Activated naive CD8-positive, alpha-beta T cell treated with anti-CD3 and anti-CD28 coated beads, Interleukin-2, amount 50 U/mL, for 24 hours (primary cell): ENCODE measurements at places on chromosomes 5 and 9.

GRCh38 chr5:149356391-149356790 is 1.5 kb upstream of the PCYOX1L start:
- no peak for DNase-seq
- H3K4me3 ChIP-seq = peak overlapping the region; percentile 39
- H3K4me1 ChIP-seq = peaks cover 74% of the 10 kb centered on the region
- peaks cover 41% of the 10 kb centered on the region for H3K36me3 ChIP-seq

DNA sequence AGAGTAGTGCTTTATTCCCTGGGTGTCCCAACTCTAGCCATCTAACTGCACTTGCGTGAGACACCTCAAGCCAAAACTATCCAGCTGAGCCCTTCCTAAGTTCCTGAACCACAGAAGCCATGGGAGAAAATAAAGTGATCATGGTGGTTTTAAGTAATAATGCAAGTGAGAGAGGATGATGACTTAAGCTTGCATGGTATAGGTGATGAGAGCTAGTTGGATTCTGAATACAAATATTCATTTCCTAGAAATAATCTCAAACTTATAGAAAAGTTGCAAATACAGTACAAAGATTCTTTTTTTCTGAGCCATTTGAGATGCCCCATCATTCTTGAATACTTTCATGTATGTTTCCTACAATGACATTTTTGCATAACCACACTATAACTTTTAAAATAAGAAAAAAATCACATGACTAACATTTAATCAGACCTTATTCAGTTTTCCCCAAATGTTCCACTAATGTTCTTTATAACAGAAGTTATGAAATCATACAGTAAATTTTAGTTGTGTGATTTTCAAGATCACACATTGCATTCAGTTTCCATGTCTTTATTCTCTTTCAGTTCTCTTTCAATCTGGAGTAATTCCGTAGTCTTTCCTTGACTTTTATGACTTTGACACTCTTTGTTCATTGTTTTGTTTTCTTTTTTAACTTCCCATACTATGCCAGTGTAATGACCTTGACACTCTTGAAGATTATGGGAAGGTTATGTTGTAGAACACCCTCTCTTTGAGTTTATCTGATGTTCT is 5.5 kb upstream of the AK3 start:
- DNase-seq = no peak
- peaks cover 23% of the 10 kb centered on the region for H3K4me1 ChIP-seq
- no peaks in the 10 kb centered on the region for H3K36me3 ChIP-seq
- H3K27ac ChIP-seq = peak overlapping the region; percentile 29
- H3K4me3 ChIP-seq = no peak overlapping the region

DNA sequence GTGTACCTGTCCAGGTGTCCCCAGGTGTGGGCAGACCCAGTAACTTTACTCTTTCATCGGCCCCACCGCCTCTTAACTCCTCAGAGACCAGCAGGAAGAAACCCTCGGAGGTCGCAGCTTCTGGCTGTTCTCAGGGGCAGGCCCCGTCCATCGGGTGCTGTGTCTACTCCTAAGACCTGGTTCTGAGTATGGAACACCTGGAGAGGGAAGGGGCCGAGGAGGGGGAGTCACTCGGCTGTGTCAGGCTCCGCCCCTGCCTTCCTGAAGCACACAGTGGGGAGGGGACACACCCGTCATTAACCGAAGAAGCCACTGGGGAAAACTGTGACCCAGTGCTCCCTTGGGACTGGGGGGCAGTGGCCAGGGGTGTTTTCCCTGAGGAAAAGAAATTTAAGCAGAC is 22.3 kb downstream of the NTNG2 start:
- H3K4me3 ChIP-seq = no peak overlapping the region
- no peak overlapping the region for H3K27ac ChIP-seq
- no peak for DNase-seq
- H3K36me3 ChIP-seq = no peaks in the 10 kb centered on the region
- H3K27me3 ChIP-seq = peaks cover 23% of the 10 kb centered on the region

- DNase-seq = no peak
- no peaks in the 10 kb centered on the region for H3K36me3 ChIP-seq
- H3K27ac ChIP-seq = no peak overlapping the region
- H3K27me3 ChIP-seq = no peaks in the 10 kb centered on the region
- H3K4me3 ChIP-seq = no peak overlapping the region
Observed at GRCh38 chr5:125422342-125422741, 675.9 kb upstream of the ZNF608 start.

- no peak overlapping the region for H3K27ac ChIP-seq
- no peaks in the 10 kb centered on the region for H3K27me3 ChIP-seq
- H3K4me3 ChIP-seq = no peak overlapping the region
- H3K36me3 ChIP-seq = no peaks in the 10 kb centered on the region
Observed at GRCh38 chr9:27506981-27507380, 17.1 kb upstream of the IFNK start.

GRCh38 chr5:174424219-174425053 is 299.9 kb upstream of the MSX2 start:
- DNase-seq = no peak
- H3K4me3 ChIP-seq = no peak overlapping the region
- no peaks in the 10 kb centered on the region for H3K27me3 ChIP-seq
- peaks cover 4% of the 10 kb centered on the region for H3K4me1 ChIP-seq
- no peak overlapping the region for H3K27ac ChIP-seq

DNA sequence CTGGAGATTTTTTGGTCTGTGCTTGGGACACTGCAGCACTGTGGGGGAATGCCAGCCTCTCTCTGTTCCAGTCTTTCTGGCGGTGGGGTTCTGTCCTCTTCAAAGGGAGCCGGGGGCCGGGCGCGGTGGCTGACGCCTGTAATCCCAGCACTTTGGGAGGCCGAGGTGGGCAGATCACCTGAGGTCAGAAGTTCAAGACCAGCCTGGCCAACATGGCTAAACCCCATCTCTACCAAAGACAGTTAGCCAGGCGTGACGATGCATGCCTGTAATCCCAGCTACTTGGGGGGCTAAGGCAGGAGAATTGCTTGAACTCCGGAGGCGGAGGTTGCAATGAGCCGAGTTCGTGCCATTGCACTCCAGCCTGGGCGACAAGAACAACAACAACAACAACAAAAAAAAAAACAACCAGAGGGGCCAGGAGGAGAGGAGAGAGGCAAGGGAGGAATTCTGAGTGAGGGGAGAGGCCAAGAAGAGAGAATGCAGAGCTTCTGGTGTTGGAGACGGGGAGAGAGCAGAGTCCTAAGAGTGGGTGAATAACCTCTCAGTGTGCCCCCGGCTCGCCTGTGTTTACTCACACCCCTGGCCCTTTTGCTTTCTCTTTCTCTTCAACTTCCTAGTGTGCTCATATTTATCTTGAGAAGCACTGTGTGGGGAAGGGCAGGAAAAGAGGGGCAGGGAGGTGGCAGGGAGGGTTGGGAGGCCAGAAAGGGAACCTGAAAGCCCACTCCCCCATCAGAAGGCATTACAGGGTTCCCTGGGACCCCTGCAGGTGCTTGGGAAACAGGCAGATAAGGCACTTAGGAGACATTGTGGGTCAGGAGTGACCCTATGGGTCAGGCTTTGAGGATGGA is 3.2 kb upstream of the SET start:
- H3K27me3 ChIP-seq = no peaks in the 10 kb centered on the region
- H3K4me3 ChIP-seq = peak overlapping the region; percentile 100
- H3K4me1 ChIP-seq = peaks cover 54% of the 10 kb centered on the region
- H3K36me3 ChIP-seq = peaks cover 23% of the 10 kb centered on the region
- peak overlapping the region; percentile 99 for H3K27ac ChIP-seq
- DNase-seq = peak; percentile 39

- peaks cover 28% of the 10 kb centered on the region for H3K4me1 ChIP-seq
- DNase-seq = no peak
- no peaks in the 10 kb centered on the region for H3K27me3 ChIP-seq
- H3K4me3 ChIP-seq = no peak overlapping the region
- H3K36me3 ChIP-seq = peaks cover 1% of the 10 kb centered on the region
Observed at GRCh38 chr9:105344283-105344682, 99.8 kb downstream of the SLC44A1 start.

- H3K27me3 ChIP-seq = no peaks in the 10 kb centered on the region
- no peaks in the 10 kb centered on the region for H3K36me3 ChIP-seq
- no peak for DNase-seq
- peaks cover 53% of the 10 kb centered on the region for H3K4me1 ChIP-seq
- H3K27ac ChIP-seq = peak overlapping the region; percentile 98
Observed at GRCh38 chr9:35813434-35814105, 1.3 kb downstream of the HINT2 start.

DNA sequence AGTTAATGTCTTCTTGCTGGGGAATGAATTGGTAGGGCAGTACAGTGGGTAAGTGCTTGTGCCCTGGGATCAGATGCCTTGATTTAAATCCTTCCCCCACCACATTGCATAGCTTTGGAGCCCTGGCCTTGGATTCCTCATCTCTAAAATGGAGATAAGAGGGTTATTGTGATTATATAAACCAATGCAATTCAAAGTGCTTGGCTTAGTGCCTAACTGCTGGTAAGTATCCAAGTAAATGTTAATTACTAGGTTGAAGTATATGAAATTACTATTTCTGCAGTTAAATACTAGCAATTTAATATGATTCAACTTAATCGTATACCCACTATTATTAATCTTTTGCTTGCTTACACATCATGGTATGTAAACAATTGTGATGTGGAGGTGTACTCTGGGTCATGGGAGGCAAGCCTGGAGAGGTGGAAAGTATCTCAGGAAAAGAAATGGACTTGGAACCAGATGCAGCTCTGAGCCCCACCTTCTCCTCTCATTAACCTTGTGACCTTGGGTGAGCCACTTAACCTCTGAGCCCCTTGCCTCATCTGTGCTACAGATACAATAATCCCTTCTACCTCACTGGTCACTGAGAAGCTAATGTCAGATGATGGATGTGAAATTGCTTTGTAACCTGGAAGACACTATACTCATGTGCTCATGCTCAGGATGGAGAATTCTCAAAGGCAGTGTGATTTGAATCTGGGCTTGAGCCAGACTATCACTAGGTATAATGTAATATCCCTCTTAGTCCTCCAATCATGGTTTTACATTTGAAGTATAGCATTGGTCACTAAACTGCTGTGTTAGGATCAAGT is 23.8 kb downstream of the NEUROG1 start:
- H3K36me3 ChIP-seq = no peaks in the 10 kb centered on the region
- no peak overlapping the region for H3K27ac ChIP-seq
- no peak overlapping the region for H3K4me3 ChIP-seq
- no peak for DNase-seq
- H3K27me3 ChIP-seq = peaks cover 33% of the 10 kb centered on the region

- DNase-seq = no peak
- H3K4me3 ChIP-seq = no peak overlapping the region
- no peaks in the 10 kb centered on the region for H3K27me3 ChIP-seq
- no peaks in the 10 kb centered on the region for H3K36me3 ChIP-seq
- H3K4me1 ChIP-seq = no peaks in the 10 kb centered on the region
Observed at GRCh38 chr5:24272741-24273140, 372.0 kb downstream of the CDH10 start.

GRCh38 chr5:180291234-180291940 is 496 bp downstream of the MAPK9 start:
- H3K27ac ChIP-seq = peak overlapping the region; percentile 74
- H3K4me3 ChIP-seq = peak overlapping the region; percentile 90
- no peaks in the 10 kb centered on the region for H3K27me3 ChIP-seq

GRCh38 chr5:116766470-116766947 is 191.9 kb upstream of the SEMA6A start:
- no peaks in the 10 kb centered on the region for H3K36me3 ChIP-seq
- no peak for DNase-seq
- no peak overlapping the region for H3K4me3 ChIP-seq
- H3K27ac ChIP-seq = no peak overlapping the region
- H3K27me3 ChIP-seq = no peaks in the 10 kb centered on the region

DNA sequence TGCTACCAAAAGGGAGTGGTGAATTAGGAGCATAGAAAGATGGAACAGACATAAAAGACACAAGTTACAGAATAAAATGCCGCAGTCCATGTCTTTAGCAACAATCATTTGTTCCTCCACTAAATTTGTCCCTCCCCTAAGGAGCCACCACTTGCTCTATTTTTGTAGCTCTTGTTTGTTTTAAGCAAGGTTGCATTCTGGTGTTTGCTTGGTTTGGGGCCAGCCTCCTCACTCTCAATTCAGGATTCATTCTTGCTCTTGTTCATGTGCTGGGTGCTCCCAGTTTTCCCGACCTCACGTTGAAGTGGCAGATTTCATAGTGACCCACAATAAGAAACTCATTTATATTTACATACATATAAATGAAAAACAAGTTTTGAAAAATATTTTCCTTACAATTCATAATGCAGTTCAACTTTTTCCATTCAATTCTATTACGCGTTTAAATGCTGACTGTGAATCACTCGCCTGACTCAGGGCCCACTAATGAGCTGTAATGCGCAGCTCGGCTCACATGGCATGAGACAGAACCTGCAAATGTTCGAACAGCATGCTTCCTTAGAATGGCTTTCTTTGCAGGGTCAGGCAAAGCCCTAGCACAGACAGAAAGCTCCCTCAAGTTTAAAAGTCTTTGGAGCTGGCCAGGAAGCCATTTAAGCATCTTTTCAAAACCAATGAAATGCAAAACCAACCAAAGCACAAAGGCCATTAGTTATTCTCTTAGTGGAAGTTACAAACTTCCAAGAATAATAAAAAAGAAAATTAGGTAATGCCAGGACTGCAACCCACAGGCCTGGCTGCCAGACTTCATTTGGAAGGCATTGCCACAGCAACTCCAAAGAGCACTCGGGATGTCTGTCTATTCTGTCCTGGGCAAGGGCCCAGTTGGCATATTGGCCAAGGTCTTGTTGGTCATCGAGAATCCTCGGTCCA is 41.7 kb downstream of the RETREG1 start:
- no peak for DNase-seq
- H3K4me3 ChIP-seq = no peak overlapping the region
- peaks cover 29% of the 10 kb centered on the region for H3K4me1 ChIP-seq
- peaks cover 12% of the 10 kb centered on the region for H3K36me3 ChIP-seq
- no peak overlapping the region for H3K27ac ChIP-seq

GRCh38 chr5:59356813-59357380 is 536.6 kb downstream of the PDE4D start:
- no peak overlapping the region for H3K4me3 ChIP-seq
- H3K27ac ChIP-seq = no peak overlapping the region
- peak; percentile 3 for DNase-seq
- peaks cover 13% of the 10 kb centered on the region for H3K27me3 ChIP-seq
- peaks cover 2% of the 10 kb centered on the region for H3K4me1 ChIP-seq

GRCh38 chr5:16350816-16351215 is 114.8 kb downstream of the ZNF622 start:
- no peaks in the 10 kb centered on the region for H3K36me3 ChIP-seq
- no peaks in the 10 kb centered on the region for H3K4me1 ChIP-seq
- H3K27ac ChIP-seq = no peak overlapping the region
- no peaks in the 10 kb centered on the region for H3K27me3 ChIP-seq

- no peaks in the 10 kb centered on the region for H3K27me3 ChIP-seq
- peaks cover 5% of the 10 kb centered on the region for H3K4me1 ChIP-seq
- H3K36me3 ChIP-seq = peaks cover 27% of the 10 kb centered on the region
- no peak for DNase-seq
- H3K27ac ChIP-seq = peak overlapping the region; percentile 62
Observed at GRCh38 chr5:134568761-134569695, 43.6 kb downstream of the JADE2 start.

- peaks cover 11% of the 10 kb centered on the region for H3K27me3 ChIP-seq
- no peak for DNase-seq
- H3K4me3 ChIP-seq = no peak overlapping the region
- peaks cover 8% of the 10 kb centered on the region for H3K4me1 ChIP-seq
Observed at GRCh38 chr9:96141666-96142065, 160.3 kb downstream of the HSD17B3 start.

DNA sequence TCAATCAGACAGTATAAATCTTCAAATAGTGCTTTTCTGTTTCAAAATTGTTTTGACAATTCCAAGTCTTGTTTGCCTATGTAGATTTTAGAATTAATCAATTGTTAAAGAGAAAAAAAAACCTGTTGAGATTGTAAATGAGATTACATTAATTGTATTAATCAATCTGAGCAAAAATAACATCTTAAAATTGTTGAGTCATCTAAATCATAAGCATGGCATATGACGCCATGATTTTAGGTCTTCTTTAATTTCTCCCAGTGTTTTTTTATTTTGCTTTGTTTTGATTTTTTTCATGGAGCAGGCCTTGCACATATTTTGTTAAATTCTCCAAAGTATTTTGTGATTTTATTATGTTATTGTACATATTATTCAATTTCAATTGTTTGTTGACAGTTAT is 988.0 kb upstream of the SEMA6A start:
- no peak for DNase-seq
- H3K27ac ChIP-seq = no peak overlapping the region
- H3K36me3 ChIP-seq = no peaks in the 10 kb centered on the region
